ENCODE measurements at places on chromosomes 16 and 17. TPM values are rescaled to one million over a fixed set of nuclear protein-coding genes. Genes with fewer than 3 reads are reported as not detected.

The PPP1R27 gene
- polyA plus RNA-seq = 0.17 TPM

DNA sequence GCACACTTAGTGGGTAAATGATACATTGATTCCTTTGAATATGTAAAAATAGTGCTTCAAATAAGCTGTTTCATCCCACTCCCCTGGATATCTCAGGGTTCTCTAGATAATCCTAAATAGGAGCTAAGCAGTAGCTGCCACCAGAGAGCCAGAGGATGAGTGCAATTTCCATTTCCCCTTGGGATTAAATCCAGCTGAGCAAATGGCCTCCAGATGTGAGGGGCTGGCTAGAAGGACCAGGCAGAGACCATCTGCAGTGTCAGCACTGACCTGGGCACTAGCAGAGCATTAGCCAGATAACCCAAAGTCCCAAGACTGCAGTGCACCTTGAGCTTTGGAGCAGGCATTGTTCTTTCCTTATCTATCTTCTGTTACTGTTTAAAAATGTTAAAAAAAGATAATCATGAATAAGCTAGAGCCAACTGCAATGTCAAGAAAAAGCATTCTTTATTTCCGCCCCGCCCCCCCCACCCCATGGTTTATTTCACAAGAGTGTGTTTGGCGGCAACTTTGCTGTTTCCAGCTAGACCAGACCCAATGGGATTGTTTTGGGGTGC, 19.5 kb downstream of the GPR179 start:
- DNase-seq = no peak

DNA sequence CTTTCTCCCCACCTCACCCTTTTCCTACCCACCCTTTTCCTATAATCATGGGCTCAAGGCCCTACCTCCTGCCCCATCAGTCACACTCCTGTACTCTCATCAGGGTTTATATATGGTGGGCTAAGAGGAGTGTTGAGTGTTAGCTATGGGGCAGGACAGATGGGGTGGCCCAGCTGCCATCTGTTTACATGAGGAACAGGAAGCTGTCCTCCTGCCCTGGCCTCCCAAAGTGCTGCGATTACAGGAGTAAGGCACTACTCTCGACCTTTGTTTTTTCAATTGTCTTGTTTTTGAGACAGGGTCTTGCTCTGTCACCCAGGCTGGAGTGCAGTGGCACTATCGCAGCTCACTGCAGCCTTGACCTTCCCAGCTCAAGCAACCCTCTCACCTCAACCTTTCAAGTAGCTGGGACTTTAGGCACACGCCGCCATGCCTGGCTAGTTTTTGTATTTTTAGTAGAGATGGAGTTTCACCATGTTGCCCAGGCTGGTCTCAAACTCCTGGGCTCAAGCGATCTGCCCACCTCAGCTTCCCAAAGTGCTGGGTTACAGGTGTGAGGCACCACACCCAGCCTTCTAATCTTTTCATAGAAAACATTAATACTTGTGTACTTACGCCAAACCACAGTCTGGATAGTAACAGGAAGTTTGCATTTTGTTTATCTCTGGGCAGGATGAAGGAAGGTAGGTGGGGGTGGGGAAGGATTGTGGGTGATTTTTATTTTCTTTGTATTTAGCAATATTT, 1.6 kb downstream of the TRADD start:
- DNase-seq = no peak

DNA sequence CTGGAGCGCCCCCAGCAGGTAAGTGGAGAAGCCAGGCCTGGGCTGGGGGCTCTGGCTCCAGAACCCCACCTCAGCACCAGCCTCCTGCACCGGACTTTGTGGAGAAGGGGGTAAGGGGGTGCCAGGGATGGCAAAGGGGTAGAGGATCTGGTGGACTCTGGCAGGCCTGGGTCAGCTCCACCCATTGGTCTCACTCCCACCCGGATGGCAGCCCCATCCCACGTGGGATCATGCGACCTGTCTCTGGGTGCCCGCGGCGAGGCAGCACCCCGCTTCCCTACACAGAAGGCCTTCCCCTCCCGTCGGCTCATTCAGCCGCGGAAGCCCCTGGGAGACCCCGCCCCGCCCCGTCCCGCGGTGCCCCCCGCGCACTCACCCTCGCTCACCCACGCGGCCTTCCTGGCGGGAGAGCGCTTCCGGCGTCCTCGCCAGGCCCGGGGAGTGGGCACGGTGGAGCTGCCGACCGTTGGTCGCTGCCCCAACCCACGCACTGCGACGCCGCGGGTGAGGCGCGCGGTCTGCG, 498 bp upstream of the PLEKHG4 start:
- DNase-seq = no peak

GRCh38 chr16:73418691-73419090, 370.8 kb upstream of the ZFHX3 start:
- DNase-seq = no peak

Measured in right renal cortex interstitium (tissue), 3 donors.